ENCODE measurements at places on chromosomes 6 and 20.

DNA sequence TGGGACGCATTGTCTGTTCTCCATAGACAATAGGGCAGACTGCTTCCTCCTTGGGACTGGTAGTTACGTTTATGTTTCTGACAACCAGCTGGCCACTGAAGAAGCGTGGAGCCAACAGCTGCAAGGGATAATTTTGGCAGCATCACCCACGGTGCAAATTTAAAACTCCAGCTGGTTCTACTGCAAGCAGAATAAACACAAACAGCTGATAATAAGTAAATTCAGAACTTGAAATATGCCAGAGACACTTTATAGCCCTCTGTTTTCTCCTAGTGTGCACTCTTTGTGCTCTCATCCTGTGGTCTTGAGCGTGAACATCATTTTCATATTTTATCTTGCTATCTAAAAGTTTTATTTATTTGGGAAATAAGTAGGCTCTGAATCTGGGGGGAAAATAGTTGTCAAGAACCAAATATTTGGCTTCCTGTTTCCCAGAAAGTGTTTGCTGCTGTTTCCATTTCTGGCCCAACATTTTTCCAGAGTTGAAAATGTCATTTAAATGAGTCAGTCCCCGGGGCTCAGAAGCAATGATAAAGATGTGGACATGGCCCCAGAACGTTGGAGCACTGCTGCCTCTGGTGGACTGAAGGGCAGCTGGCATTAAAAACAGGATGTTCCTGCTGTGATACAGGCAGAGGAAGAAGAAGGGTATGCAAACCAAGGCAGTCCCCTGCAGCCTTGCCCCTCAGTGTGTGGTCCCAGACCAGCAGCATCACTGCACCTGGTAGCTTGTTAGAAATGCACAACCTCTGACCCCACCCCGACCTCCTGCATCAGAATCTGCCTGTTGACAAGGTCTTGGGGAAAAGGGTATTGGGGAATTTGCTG lies 12.5 kb upstream of the THBD start:
- no peak for DNase-seq

DNA sequence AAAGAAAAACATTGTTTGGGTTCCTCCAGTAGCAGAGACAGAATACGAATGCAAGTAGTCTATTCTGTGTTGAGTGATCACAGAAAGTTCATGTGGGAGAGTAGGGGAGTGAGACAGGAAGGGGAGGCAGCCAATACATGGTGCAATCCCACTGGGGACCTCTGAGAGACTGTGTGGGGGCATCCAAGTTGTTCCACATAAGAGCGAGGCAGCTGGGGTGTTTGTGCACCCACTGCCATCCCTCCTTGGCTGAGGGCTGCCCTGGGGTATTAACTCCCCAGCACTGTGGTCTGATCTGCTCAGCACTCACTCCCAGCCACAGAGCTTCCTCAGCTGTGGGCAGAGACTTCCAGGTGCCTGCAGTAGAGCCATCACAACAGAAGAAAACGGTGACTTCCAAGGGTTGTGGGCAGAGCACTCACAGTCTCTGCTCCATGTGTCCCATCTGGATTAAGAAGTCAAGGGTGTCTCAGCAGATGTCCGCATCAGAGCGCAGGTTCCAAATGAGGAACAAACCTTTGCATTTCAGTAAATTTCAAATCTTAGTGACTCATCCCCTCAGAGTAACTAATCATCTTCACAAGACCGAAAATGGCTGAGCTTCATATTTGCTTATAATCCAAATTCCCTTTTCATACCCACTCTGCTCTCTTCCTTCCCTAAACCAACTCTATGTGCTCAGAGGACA lies 101.9 kb upstream of the NAA20 start:
- DNase-seq: no peak

- DNase-seq: no peak
These were observed 8.6 kb upstream of the DEFB110 start for GRCh38 chr6:50030350-50030749.

GRCh38 chr6:168433898-168434297 lies 7.1 kb upstream of the SMOC2 start:
- no peak for DNase-seq

All from effector CD4-positive, alpha-beta T cell (primary cell).